PC-9 (cell line): ENCODE measurements at places on chromosomes 12 and 14.

DNA sequence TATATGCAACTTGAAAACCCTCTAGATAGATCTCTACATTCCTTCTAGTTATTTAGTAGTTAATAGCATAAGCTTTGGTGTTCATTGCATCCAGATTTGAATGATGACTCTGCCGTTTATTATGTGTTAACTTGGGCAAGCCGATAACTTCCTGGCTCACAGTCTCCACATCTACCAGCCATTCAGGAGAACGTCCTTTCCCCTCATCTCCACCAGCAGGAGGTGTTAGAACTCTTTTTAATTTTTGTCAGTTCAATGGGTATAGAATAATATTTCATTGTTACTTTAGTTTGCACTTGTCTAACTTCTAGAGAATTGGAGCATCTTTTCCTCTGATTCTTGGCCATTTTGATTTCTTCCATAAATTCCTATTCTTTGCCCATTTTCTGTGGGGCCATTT, 30.0 kb upstream of the WSCD2 start:
- H3K27ac ChIP-seq = no peak overlapping the region
- H3K4me1 ChIP-seq = no peaks in the 10 kb centered on the region
- no peak for DNase-seq
- no peaks in the 10 kb centered on the region for H3K36me3 ChIP-seq

DNA sequence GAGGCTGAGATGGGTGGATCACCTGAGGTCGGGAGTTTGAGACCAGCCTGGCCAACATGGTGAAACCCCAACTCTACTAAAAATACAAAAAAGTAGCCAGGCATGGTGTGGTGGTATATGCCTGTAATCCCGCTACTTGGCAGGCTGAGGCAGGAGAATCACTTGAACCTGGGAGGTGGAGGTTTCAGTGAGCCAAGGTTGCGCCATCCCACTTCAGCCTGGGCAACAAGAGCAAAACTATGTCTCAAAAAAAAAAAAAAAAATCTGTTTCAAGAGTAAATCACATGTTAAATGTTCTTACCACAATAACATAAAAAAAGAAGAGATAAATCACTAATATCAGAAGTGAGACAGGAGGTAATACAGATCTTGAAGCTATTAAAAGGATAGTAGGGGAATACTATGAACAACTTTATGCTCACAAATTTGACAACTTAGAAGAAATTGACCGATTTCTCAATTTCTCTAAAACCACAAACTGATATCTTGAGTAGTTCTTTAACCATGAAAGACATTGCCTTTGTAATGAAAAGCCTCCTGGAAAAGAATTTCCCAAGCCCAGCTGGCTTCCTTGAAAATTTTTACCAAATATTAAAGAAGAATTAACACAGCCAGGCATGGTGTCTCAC, 37.7 kb downstream of the TAOK3 start:
- H3K27me3 ChIP-seq = no peaks in the 10 kb centered on the region
- DNase-seq = no peak
- H3K4me1 ChIP-seq = peaks cover 11% of the 10 kb centered on the region
- H3K4me3 ChIP-seq = no peak overlapping the region

- no peak overlapping the region for H3K4me3 ChIP-seq
- peak overlapping the region; percentile 47 for H3K27ac ChIP-seq
- H3K27me3 ChIP-seq = no peaks in the 10 kb centered on the region
- DNase-seq = peak; percentile 87
- no peaks in the 10 kb centered on the region for H3K36me3 ChIP-seq
Measured at GRCh38 chr14:84403585-84403984, 1126.4 kb upstream of the FLRT2 start.

DNA sequence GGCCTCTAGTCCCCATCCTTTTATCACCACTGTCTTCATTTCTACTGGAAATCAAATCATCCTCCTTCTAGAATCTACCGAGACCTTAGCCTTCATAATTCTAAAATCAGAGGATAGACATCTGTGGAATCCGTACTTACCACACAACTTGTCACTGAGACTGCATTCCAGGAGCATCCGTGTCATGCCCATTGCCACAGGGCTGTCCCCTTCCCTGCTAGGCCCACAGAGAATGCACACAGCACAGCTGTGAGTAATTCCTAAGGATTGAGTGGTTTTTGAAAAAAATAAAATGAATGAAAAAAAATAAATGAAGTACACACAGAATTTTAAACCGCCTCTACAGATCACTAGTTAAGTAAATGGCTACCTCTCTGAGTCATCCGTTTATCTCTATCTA, 21.0 kb upstream of the MAGOHB start:
- peaks cover 36% of the 10 kb centered on the region for H3K4me1 ChIP-seq
- no peaks in the 10 kb centered on the region for H3K36me3 ChIP-seq
- peak; percentile 89 for DNase-seq
- H3K27ac ChIP-seq = peak overlapping the region; percentile 35

- H3K36me3 ChIP-seq = no peaks in the 10 kb centered on the region
- no peaks in the 10 kb centered on the region; the same call in 1 of the 2 replicates for H3K4me1 ChIP-seq
- no peak for DNase-seq
- no peak overlapping the region for H3K4me3 ChIP-seq
- H3K27ac ChIP-seq = no peak overlapping the region
- no peaks in the 10 kb centered on the region for H3K27me3 ChIP-seq
Measured at GRCh38 chr12:104942075-104942474, 16.0 kb downstream of the SLC41A2 start.

- DNase-seq = no peak
- H3K4me1 ChIP-seq = peaks cover 32% of the 10 kb centered on the region
- no peaks in the 10 kb centered on the region for H3K27me3 ChIP-seq
- no peak overlapping the region for H3K27ac ChIP-seq
Measured at GRCh38 chr14:80393766-80394165, 182.5 kb upstream of the DIO2 start.

- no peaks in the 10 kb centered on the region for H3K27me3 ChIP-seq
- DNase-seq = no peak
- H3K36me3 ChIP-seq = no peaks in the 10 kb centered on the region
- H3K4me1 ChIP-seq = no peaks in the 10 kb centered on the region
Measured at GRCh38 chr12:6777386-6777785, 5.1 kb downstream of the LAG3 start.

DNA sequence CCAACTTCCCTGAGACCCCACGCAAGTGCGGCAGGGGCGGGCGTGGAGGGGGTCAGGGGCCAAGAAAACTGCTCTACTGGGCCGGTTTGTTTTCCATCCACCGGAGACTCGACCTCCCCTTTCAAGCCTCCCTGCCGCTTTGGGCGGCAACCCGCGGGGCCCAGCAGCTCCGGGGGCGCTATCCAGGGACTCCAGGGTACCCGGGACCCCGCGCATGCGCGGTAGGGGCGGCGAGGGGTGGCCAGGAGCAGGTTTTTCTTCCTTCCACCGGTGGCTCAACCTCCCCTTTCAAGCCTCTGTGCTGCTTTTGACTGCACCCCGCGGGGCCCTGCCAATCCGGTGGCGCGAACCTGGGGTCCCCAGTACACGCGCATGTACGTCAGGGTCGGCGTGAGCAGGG, 323.5 kb downstream of the ALG10 start:
- DNase-seq = no peak
- H3K36me3 ChIP-seq = no peaks in the 10 kb centered on the region

- H3K27ac ChIP-seq = no peak overlapping the region
- H3K36me3 ChIP-seq = no peaks in the 10 kb centered on the region
- H3K27me3 ChIP-seq = no peaks in the 10 kb centered on the region
- H3K4me1 ChIP-seq = no peaks in the 10 kb centered on the region
Measured at GRCh38 chr12:94710933-94711332, 60.6 kb upstream of the TMCC3 start.

GRCh38 chr12:89663577-89664357, 44.9 kb downstream of the ATP2B1 start:
- H3K36me3 ChIP-seq = 0 out of 2 replicates have a peak, but pooled peaks cover 8% of the 10 kb centered on the region
- peak overlapping the region; percentile 90 for H3K27ac ChIP-seq
- H3K27me3 ChIP-seq = no peaks in the 10 kb centered on the region

- no peak overlapping the region for H3K4me3 ChIP-seq
- no peaks in the 10 kb centered on the region for H3K27me3 ChIP-seq
- H3K4me1 ChIP-seq = peaks cover 36% of the 10 kb centered on the region
- H3K36me3 ChIP-seq = peaks cover 5% of the 10 kb centered on the region; the same call in 1 of the 2 replicates
Measured at GRCh38 chr12:46459861-46460545, 87.4 kb upstream of the SLC38A2 start.

- peak overlapping the region; percentile 96 for H3K4me3 ChIP-seq
- no peaks in the 10 kb centered on the region for H3K27me3 ChIP-seq
- peaks cover 44% of the 10 kb centered on the region for H3K4me1 ChIP-seq
- DNase-seq = no peak
- H3K27ac ChIP-seq = peak overlapping the region; percentile 20
Measured at GRCh38 chr14:103058164-103059055, 1.1 kb upstream of the CDC42BPB start.

DNA sequence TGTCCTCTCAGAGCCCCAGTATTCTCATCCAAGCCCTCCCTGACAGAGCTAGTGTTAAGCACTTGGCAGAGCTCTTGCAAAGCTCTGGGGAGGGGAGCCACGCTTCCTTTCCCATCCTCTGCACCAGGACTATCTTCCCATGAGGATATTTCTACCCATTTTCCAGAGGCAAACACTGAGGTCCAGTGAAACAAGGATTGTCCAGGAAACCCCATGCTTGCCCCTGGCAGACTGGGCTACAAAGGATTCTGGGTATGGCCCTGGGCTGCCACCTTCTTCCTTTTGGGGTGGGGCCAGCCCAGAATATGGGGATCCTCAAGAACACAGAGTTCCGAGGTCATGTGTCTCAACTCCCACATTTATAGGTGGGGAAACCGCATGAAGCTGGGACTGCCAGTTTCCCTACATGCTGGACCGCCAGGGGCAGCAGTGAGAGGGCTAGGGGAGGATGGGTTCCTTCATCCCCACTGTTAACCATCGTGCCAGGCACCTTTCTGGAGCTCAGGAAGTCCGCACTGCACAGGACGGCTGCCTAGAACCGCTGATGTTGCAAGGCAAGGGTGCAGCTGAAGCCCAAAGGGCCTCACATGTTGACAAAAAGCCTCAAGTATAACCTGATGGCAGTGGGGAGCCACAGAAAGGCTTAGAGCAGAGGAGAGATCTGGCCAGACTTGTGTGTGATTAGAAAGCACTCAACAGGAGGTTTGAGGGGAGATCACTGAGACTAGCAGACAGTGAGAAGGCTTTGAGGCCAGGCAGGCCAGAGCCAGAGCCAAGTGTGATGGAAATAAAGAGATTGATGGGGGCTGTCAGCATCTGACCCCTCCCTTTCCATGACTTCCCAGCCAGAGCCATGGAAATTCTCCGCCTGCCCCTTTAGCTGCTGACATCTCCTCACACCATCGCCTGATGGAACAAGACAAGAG, 5.5 kb upstream of the CCDC85C start:
- no peaks in the 10 kb centered on the region for H3K4me1 ChIP-seq
- no peaks in the 10 kb centered on the region for H3K36me3 ChIP-seq
- no peak overlapping the region for H3K4me3 ChIP-seq
- no peak for DNase-seq
- H3K27ac ChIP-seq = no peak overlapping the region
- H3K27me3 ChIP-seq = no peaks in the 10 kb centered on the region

- H3K27ac ChIP-seq = no peak overlapping the region
- DNase-seq = no peak
- H3K4me3 ChIP-seq = no peak overlapping the region
- no peaks in the 10 kb centered on the region for H3K36me3 ChIP-seq
- peaks cover 29% of the 10 kb centered on the region for H3K4me1 ChIP-seq
- H3K27me3 ChIP-seq = no peaks in the 10 kb centered on the region
Measured at GRCh38 chr12:107385509-107385908, 292.2 kb upstream of the CRY1 start.

DNA sequence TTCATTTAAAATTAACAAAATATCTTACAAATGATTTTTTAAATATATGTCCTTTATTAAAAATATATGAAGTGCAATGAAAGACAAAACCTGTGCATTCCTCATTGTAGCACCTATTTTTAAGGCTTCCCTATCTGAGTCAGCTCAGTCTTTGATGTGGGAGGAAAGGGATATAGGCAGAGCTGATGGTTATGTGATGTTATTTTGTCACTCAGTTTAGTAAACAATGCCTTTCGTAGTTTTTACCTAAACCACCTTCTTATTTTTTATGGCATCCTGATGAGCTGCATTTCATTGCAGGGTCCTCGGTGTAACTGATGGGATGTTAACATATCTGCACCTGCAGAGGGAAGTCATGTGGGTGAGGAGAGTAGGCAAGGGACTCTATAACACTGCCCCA, 58.9 kb upstream of the FRMD6 start:
- H3K36me3 ChIP-seq = no peaks in the 10 kb centered on the region
- H3K27ac ChIP-seq = no peak overlapping the region
- no peaks in the 10 kb centered on the region for H3K27me3 ChIP-seq

- H3K4me1 ChIP-seq = peaks cover 23% of the 10 kb centered on the region
- H3K27ac ChIP-seq = no peak overlapping the region
- no peak overlapping the region for H3K4me3 ChIP-seq
- DNase-seq = no peak
- no peaks in the 10 kb centered on the region for H3K36me3 ChIP-seq
Measured at GRCh38 chr12:65640489-65640901, 183.8 kb upstream of the HMGA2 start.

- no peak overlapping the region for H3K4me3 ChIP-seq
- no peaks in the 10 kb centered on the region for H3K4me1 ChIP-seq
- no peak overlapping the region for H3K27ac ChIP-seq
- 0 out of 2 replicates have a peak, but pooled peaks cover 8% of the 10 kb centered on the region for H3K36me3 ChIP-seq
- DNase-seq = no peak
- no peaks in the 10 kb centered on the region for H3K27me3 ChIP-seq
Measured at GRCh38 chr12:50265770-50266524, 17.4 kb downstream of the LIMA1 start.

- H3K27me3 ChIP-seq = peaks cover 33% of the 10 kb centered on the region; the same call in 1 of the 2 replicates
- DNase-seq = no peak
- H3K4me3 ChIP-seq = no peak overlapping the region
- no peak overlapping the region for H3K27ac ChIP-seq
Measured at GRCh38 chr12:100951756-100952155, 157.2 kb downstream of the ANO4 start.

DNA sequence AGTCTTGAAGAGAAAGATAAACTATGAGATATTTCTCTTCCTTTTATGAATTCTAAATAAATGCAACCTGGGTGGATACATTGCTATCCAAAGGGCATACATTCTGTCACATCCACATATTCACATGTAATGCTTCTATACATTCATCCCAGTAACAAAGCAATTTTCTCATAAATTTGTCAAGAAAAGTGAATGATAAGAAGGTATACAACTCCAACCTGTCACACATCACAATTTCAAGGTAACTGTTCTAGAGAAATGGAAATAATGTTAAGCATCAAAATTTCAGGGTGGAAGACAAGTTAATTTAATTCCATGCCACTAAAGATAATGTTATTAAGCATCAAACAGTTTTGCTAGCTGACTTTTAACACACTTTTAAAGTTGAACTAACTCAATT, 212.9 kb downstream of the SYT10 start:
- H3K36me3 ChIP-seq = no peaks in the 10 kb centered on the region
- peaks cover 18% of the 10 kb centered on the region for H3K4me1 ChIP-seq
- H3K4me3 ChIP-seq = no peak overlapping the region

DNA sequence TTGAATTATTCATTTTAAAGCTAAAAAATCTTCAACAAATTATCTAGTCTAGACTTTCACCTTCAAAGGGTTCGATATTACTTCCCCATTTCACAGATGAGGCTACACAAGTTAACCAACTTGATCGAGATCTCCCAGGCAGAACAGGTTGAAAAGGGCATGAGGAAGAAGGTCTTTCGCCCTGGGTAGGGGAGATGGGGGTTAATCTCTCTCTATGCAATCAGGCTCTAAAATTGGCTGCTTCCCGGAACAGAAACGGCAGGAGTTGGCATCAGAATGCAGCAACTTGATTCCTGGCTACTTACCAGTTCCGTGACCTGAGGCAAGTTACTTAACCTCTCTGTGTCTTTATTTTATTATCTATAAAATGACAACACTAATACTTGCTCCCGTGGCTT, 2.4 kb upstream of the CISTR start:
- no peak overlapping the region for H3K4me3 ChIP-seq
- H3K4me1 ChIP-seq = 0 out of 2 replicates have a peak, but pooled peaks cover 4% of the 10 kb centered on the region
- H3K27ac ChIP-seq = no peak overlapping the region
